Ureter (tissue), 1 donor: ENCODE measurements at places on chromosomes 2 and 18. TPM values are rescaled to one million over a fixed set of nuclear protein-coding genes. Genes with fewer than 3 reads are reported as not detected.

GRCh38 chr2:79105259-79105658 lies 15.0 kb upstream of the REG1A start:
- no peak for DNase-seq

DNA sequence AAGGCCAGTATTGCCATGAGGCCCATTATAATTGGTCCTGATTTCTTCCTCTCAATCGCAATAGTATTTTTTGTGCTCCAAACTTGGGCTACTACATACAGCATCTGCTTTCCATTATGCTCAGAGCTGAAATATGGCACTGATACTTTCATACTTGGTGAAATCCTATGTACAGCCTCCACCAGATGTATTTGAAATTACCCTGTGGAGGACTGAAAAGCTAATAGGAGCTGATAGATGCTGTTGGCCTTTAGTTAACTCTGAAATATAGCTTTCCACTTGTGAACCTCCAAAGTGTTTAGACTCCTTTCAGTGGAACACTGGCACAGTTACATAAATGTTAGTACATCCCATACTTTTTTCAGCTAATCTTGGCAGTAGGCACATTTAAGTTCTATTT lies 205.7 kb downstream of the NEDD4L start:
- no peak for DNase-seq

Gene RRM2
- 2.2 TPM for total RNA-seq

DNA sequence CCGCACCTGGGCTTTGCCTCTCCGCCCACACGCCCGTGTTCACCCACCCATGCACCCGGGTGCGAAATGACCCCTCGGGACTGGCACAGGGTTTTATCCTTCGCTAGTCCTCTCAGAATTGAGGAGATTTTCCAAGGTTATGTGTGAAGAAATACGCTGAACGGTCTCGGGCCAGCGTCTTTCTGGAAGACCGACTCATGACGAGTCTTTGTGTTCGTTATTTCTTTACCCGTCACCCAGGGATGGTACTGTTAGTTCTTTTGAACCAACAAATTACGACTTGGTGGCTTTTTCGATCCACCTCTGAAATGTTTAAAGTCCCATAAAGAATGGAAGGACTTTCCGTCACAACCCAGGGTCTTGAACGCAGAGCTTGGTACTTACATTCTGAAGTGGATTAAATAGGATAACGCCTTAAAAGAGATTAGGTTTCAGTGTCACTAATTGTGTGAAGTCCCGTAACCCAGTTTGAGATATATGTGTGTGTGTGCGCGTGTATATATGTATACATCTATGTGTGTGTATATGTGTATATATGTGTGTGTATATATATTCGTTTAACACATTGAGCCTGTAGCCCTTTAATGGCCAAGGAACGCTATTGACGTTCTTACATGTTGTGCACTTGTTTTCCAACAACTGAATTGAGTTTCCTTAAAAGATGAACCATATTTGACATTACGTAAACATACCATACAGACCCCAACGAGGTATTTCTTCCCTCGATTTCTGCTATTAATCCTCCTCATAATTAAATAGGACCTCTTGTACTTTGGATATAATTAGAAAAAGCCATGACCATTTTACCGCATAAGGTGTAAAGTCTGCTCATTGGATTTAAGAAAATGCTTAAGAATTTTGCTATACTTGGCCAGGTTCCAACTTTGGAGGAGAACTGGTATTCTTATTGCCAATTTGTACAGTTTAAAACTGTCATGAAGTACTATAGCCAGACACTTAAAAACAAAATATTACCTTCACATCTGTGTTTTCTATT lies 889 bp downstream of the ZC3H15 start:
- DNase-seq: no peak

Gene HTRA2
- 22.4 TPM for total RNA-seq

DNA sequence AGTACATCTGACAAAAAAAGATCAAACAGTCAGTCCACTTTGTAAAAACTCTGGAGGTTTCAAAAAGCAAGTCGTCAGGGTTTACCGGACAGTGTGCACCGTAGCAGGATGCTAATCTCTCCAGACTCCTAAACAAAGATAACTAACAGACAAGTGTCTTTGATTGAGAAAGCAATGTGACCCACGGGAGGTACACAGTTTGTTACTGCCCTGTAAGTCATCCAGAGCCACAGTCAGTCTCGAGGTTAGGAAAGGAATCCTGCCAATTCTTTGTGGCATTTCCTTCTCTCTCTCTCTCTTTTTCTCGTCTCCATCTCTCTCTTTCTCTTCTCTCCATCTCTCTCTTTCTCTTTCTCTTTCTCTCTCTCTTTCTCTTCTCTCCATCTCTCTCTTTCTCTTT lies 42.8 kb downstream of the LRRTM4 start:
- no peak for DNase-seq

DNA sequence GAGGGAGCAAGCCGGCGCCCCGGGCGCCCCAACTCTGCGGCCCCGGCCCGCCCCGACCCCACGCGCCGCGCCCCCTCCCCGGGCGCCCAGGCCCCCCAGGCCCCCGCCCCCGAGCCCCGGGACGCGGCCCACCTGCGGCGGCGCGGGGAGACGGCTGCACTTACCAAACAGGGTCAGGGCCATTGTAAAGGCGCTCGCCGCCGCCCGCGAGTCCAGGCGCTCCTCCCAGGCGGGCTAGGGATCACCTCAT lies 526 bp downstream of the CHN1 start:
- no peak for DNase-seq

GRCh38 chr18:41706301-41706700 lies 248.7 kb upstream of the PIK3C3 start:
- DNase-seq: no peak

GRCh38 chr18:37529863-37530262 lies 35.7 kb downstream of the CELF4 start:
- DNase-seq: no peak

Gene CYP27A1
- 16.4 TPM for total RNA-seq

Gene PSMA8
- not detected for total RNA-seq

DNA sequence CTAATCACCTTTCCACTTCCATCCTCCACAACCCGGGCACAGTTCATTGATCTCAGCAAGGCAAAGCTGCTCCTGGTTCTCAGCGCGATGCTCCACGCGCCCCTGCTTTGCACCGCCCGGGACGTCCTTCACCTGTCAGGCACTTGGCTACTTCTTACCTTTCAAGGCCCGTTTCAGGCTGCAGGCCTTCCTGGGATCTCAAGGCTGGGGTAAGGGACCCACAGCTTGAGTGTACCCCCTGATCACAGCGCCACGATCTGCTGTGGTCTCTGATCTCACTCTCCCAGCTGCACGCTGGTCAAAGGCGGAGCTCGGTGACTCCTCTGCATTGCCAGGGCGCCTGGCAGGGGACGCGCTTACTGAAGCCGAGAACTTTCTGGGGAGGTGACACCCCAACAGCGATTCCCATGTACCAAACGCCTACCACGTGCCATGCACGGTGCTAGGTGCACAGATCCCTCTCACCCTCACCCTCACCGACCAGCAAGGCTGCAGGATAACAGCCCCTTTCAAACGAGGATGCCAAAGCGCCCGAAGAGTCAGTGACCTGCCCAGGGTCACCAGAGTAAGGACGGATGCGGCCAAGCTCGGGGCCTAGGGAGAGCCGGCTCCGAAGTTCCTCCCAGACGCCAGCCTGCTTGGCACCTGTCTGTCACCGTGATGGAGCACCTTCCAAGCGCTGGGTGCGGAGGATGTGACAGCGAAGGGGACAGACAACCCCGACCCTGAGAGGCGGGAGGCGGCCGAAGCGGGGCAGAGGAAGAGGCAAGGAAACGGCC lies 818 bp downstream of the ITGB1BP1 start:
- no peak for DNase-seq

Gene KLHL30
- total RNA-seq: 2.2 TPM

DNA sequence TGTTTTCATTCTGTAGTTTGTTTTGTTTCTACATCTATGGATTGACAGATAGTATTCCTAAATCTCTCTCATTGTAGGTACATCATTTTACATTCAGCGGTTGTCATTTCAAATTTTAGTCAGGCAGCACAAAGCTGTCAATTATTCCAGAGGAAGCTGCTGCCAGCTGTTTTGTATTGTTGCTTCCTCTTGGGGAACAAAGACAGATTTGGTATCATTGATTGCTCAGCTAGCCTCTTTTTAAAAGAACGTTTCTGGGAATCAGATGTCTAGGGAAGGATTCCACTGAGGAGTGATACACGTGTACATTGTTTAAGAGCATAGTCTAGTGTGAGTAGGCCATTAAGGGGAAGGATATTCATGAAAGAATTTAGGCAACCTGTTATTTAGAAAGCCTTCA lies 145.8 kb downstream of the AGPS start:
- no peak for DNase-seq

GRCh38 chr2:28586867-28587266 lies 91.0 kb downstream of the PLB1 start:
- DNase-seq: no peak

Gene GPR17
- not detected for total RNA-seq

Gene DLX1
- not detected for total RNA-seq

DNA sequence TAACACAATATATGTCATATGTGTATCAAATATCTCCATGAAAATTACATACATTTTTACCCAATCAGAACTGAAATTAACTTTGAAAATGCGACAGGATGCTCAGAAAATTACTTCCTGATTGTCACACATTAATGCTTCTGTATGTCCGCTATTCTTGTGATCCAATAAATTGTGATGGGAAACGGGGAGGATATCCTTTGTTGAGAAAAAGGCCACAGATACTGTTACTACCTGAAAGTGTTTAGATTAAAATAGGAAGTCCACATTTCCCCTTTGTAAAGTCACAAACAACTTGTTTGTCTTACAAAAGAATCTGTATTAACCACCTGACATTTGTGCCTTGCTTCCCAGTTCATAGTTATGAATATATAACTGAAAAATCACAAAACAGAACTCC lies 62.9 kb downstream of the NOL10 start:
- DNase-seq: no peak

GRCh38 chr18:25736516-25736915 lies 353.9 kb downstream of the SS18 start:
- no peak for DNase-seq

DNA sequence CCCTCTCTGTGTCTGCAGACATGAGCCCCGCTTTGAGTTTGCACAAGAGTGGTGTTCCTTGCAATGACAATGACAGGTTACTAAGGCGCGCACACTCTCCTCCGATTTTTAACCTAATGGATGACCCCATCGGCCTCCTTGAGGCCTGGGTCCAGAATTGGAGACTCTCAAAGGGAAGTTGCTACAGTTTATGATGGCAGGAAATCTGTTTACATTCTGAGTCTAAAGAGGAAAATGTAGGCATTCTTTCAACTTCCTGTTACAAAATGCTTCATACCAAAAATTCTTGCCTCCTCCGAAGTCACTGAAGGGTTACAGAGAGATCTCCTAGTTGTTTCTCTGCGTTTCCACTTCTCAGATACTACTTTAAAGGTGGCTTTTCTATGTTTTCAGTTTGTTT lies 225.3 kb upstream of the AGAP1 start:
- DNase-seq: no peak

DNA sequence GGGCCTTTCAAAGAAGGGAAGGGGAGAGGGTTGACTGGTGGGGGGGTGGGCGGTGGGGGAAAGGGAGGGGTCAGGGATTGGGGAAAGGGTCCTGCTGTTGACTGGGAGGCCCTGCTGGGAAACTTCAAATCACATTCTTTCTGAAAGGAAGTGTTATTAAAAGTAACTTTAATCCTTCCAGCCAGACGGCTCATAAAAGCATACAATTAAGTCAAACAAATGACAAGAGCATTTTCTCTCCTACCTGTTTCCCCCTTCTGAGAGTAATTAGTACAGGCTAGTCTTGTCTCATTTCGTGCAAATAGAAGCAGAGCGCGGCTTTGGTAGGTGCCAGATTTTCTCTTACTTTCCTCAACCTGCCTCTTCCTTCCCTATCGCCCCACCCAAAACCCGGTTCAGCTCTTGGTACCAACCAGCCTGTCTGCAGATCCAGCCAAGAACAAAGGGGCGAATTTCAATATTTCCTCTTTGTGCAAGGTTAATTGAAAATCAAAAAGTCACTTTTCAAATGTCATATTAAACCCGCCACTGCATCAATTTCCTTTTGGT lies 2112.6 kb upstream of the PIK3C3 start:
- DNase-seq: no peak

- no peak for DNase-seq
Observed at GRCh38 chr2:27427863-27428212, 593 bp upstream of the NRBP1 start.

- DNase-seq: peak; percentile 42
Observed at GRCh38 chr2:10048501-10049171, 5.3 kb downstream of the KLF11 start.

DNA sequence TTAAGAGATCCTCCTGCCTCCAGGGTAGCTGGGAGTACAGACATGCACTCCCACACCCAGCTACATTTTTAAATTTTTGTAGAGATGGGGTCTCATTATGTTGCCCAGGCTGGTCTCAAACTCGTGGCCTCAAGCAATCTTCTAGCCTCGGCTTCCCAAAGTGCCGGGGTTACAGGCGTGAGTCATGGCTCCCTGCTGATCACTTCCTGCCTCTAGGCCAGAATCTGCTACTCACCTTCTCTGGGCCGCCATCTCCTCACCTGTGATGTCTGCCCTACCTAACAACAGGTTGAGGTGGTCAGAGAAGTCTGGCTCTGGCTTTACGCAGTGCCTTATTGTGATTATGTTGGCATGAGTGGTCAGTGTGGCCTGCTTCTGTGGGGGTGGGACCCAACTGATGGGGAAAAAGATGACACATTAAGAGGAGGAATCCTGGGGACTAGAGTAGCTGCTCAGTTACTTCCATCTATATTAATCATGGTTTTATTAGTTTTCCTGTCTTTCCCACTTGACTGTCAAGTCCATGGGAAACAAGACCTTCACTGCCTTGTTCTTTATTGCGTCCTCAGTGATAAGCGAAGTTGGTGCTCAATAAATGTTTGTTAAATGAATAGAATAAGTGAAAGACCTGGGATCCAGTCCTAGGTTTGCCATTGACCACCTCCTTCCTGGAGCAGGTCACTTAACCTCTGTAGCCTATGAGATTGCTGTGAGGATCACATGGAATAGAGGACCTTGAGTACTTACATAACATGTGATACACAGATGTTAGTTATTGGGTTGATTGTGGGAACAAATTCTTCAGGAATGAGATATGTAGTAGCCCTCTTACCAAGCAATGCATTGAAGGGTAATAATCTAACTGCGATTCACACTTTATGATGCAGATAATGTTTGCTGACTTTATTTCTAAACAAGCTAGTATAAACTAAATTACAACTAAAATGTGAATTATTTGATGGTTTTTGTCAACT lies 15.7 kb downstream of the KCTD1 start:
- no peak for DNase-seq

GRCh38 chr2:89848763-89849368 lies 1157.4 kb downstream of the RPIA start:
- DNase-seq: no peak

DNA sequence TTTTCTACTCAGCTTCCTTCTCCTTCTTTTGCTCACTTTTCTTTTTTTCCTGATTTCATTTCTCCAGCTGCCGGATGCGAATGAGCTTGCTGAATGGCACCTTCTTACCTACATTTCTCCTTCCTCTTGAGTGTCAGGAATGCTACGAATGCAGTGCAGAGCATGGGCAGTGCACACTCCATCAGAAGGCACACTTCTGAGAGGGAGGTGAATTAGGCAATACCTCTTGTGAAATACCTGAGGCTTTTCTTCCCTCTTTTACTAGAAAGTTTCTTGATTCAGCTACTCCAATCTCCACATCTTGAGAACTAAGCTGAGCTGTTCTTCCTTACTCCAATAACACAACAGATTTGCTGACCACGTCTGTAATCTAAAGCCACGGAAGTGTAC lies 51.1 kb downstream of the PLEKHM3 start:
- peak; percentile 54 for DNase-seq
